ENCODE measurements at places on chromosomes 1 and 21.

DNA sequence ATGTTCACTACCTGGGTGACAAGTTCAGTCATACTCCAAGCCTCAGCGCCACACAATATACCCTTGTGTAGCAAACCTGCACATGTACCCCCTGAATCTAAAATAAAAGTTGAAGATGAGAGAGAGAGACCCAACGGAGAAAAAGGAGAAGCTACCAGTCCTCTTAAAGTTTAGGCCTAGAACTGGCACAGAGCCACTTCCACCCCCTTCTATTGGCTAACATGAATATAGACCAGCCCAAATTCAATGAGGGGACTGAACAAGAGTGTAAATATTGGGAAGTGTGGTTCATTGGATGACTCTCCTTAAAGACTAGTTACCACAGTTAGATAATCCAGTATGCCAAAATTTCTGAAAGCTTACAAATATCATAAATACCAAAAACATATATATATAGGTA, 139.9 kb upstream of the ATP1B1 start:
- DNase-seq: no peak

GRCh38 chr1:160163615-160164014, 12.2 kb downstream of the ATP1A4 start:
- DNase-seq: no peak

GRCh38 chr1:165235155-165235776, 121.2 kb downstream of the LMX1A start:
- DNase-seq: no peak

GRCh38 chr21:33731447-33731846, 89.1 kb downstream of the ITSN1 start:
- no peak for DNase-seq

GRCh38 chr1:194865383-194865782, 1679.0 kb upstream of the B3GALT2 start:
- DNase-seq: no peak

GRCh38 chr1:247373721-247374141, 42.1 kb upstream of the ZNF496 start:
- peak; percentile 35 for DNase-seq
